Central memory CD4-positive, alpha-beta T cell (primary cell): ENCODE measurements at places on chromosomes 7 and 10.

GRCh38 chr10:4453950-4454349, 372.1 kb upstream of the AKR1E2 start:
- no peak for DNase-seq

GRCh38 chr10:87761892-87762291, 56.1 kb downstream of the ATAD1 start:
- DNase-seq: no peak

- DNase-seq: no peak
Measured at GRCh38 chr7:116447436-116447835, 52.1 kb upstream of the CAV2 start.

DNA sequence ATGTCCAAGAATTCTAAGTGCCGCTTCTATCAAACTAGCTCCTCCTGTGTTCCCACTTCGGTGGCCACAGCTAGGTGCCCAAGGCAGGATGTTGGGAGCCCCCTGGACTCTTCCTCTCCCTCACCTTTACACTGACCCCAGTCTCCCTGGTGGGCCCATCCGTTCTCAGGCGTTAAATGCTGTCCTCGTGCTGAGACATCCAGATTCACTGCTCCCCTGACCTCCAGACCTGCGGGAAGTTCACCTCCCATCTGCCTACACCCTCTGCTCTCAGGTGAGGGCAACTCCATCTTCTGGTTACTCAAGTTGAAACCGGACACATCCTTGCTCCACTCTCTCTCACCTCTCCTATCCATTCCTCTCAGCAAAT, 114.3 kb downstream of the ARHGAP22 start:
- no peak for DNase-seq

GRCh38 chr10:70579234-70580002, 23.1 kb downstream of the PRF1 start:
- DNase-seq: no peak

- DNase-seq: no peak
Measured at GRCh38 chr7:132368246-132368900, 207.9 kb downstream of the PLXNA4 start.

GRCh38 chr10:132332433-132332754, 401 bp downstream of the LRRC27 start:
- DNase-seq: no peak

DNA sequence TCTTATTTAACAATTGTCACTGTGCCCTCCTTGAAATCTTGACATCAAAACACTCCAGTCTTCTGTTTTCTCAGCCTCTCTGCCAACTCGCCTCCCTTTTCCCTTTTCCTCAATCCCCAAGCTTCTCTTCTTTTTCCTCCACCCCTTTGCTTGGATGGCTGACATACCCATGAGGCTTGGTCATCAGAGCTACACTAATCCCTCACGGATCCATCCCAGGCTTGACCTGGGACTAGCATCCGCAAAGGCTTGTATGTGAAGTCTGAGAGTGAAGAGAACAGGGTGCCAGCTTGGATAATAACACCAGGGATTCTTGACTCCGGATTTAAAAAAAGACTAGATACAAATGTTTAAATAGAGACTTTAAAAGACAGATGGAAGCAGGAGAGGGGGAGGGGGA, 428.8 kb upstream of the C7orf33 start:
- DNase-seq: no peak

DNA sequence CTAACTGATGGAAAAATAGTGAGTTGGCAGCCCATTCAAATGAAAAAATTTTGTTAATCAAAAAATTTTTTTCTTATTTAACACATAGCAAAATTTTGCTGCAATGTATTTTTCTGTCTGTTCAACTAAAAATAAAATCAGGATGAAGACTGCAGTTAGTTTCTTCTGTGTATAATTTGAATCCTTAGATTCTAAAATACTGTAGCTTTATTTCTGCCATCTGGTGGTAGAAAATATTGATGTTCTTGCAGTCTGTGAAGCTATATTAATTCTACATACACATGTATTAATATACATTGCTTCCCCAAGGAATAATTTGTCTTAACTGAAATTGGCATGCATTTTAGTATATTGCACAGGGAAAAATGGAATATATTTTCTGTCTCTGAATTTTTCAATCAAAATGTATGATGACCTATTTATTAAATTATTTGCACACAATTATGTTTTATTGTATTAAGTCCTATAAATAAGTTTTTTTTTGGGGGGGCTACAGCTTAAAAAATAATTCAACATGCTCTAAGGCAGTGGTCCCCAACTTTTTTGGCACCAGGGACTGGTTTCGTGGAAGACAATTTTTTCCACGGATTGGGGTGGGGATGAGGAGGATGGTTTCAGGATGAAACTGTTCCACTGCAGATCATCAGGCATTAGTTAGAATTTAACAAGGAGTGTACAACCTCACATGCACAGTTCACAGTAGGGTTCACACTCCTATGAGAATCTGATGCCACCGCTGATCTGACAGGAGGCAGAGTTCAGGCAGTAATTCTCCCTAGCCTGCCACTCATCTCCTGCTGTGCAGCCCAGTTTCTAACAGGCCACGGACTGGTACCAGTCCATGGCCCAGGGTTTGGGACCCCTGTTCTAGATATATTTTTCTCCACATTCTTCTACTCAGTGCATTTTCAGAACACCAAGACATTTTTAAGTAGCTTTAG, 119.4 kb downstream of the GNAT3 start:
- no peak for DNase-seq

GRCh38 chr7:139389774-139390173, 30.1 kb downstream of the LUC7L2 start:
- no peak for DNase-seq

- DNase-seq: no peak
Measured at GRCh38 chr10:125779403-125780327, 4.0 kb upstream of the MMP21 start.

DNA sequence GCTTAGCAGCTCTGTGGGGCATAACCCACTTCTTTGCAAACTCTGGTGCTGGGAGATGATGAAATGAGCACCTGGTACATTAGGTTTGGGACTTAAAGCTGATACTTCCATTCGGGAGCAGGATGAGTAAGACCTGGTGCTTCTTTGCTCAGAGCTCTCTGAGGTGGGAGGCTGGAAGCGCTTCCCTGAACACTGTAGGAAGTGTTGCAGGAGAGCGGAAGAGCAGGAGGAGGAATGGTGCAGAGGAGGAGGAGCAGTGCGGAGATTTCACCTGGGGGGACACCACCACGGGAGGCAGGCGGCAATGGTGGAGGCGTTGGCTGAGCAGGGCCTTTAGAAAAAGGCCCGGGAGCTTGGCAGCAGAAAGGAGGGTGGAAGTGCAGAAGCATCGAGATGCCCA, 142.5 kb downstream of the MGMT start:
- no peak for DNase-seq

- no peak for DNase-seq
Measured at GRCh38 chr10:108521827-108522492, 1357.5 kb upstream of the SORCS1 start.

DNA sequence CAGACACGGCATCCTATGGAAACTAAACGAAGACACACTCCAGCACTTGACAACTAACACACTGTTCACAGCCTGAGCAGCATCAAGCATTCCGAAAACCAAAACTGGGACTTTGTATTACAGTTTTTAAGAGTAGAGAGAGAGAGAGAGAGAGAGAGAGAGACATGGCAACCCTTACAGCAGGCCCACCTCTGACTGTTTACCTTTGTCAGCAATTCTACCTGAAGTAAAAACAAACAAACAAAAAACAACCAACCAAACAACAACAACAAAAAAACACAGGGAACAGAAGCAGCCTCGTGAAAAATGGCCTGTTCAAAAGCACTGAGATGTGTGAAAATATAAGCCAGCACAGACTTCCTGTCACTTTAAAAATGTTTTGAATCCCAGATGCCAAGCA, 118.0 kb downstream of the SPAG6 start:
- DNase-seq: no peak

- DNase-seq: no peak
Measured at GRCh38 chr10:113151190-113151666, 201.2 kb downstream of the TCF7L2 start.

DNA sequence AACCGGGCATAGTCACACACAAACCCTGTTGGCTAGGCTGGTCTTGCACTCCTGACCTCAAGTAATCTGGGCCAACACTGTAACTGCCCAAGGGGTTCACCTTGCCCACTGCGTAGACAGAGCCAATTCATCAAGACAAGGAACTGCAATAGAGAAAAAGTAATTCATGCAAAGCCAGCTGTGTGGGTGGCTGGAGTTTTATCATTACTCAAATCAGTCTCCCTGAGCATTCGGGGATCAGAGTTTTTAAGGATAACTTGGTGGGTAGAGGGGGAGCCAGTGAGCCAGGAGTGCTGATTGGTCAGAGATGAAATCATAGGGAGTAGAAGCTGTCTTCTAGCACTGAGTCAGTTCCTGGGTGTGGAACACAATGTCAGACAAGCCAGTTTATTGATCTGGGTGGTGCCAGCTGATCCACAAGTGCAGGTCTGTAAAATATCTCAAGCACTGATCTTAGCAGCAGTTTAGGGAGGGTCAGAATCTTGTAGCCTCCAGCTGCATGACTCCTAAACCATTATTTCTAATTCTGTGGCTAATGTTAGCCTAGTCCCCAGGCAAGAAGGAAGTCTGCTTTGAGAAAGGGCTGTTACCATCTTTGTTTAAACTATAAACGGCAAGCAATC, 15.6 kb upstream of the FXYD4 start:
- no peak for DNase-seq

- DNase-seq: no peak
Measured at GRCh38 chr7:129862682-129863081, 90.1 kb downstream of the UBE2H start.

- no peak for DNase-seq
Measured at GRCh38 chr10:117762819-117763172, 220.2 kb downstream of the EMX2 start.

- DNase-seq: peak; percentile 40
Measured at GRCh38 chr7:132451161-132451560, 125.1 kb downstream of the PLXNA4 start.

DNA sequence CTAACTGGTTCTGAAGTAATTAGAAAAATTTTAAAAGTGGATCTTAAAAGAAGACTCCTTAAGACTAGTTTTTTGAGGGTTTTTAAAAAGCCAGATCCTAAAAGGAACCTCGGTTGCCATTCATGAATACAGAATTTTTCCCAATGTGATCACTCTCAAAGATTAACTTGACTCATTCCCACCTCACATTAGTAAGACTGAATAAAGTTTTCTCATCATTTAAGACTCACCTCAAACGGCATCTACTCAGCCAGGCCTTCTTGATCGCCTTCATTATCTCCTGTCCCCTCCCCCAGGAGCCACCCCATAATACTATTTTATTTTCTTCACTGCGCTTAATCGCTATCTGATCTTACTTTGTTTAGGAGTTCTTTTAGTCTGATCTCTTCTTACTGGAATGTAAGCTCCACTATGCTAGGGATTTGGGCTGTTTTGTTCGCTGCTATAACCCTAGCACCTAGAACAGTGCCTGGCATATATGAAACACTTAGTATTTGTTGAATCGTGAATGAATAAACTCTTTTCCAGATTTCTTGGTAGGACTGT, 55.9 kb upstream of the PCGF5 start:
- DNase-seq: no peak

DNA sequence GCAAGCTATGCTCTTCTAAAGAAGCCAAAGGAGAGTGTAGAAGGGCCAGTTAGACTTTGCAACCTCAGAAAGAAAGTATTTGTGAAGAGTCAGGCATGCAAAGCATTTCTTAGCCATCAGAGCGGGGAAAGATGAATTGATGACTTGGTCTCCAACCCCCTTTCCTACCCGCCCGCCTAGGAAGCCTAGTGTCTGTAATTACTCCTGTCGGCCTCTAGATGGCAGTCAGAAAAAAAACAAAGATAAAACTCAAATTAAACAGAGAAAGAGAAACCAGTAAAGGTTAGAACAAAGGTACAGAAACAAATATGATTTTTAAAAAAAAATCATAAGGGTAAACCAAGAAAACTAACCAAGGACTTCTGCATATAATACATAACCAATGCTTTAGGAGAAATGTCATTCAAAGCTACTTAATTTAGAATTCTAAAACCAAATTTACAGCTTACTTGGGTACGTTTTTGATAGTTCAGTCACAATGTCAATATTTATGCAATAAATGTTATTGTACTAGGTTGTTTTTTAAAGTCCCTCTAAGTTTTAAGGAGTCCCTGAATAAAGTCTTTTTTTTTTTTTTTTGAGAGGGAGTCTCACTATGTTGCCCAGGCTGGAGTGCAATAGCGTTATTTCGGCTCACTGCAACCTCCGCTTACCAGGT, 97.6 kb downstream of the LYZL1 start:
- peak; percentile 15 for DNase-seq

DNA sequence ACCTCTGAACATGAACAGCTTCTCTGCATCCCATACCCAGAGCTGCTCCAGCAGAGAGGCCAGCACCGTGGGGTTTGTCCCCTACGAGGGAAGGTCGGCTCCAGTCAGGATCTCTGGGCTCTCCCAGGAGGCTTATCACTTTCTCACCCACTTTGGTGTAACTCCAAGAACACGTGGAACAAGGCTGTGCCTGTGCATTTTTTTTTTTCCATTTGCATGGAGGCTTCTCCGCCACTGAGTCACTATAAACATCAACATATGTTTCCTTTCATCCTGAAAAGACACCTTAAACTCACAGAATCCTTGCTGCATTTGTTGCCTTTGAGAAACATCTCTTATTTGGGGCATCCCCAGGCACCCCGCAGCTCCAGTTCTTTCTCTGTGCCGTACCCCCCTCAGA, 29.4 kb upstream of the ECHDC3 start:
- no peak for DNase-seq

- DNase-seq: no peak
Measured at GRCh38 chr7:117188376-117188775, 134.5 kb downstream of the WNT2 start.

DNA sequence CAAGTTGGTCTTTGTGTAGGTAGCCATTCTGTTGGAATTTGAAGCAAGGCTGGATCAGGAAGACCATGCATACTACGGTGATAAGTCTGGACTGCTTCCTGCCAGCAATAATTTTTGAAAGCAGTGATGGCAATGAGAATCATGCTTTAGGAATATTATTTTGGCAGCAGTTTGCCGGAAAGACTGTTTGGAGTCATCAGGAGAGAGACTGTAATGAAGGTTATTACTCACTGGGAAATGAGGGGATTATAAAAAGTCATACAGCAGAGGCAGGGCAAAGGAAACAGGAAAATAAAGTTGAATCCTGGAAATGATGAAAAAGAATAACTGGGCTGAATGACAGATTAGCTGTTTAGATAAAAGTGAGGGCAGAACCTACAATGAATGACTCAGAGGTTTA, 1136.8 kb upstream of the AUTS2 start:
- no peak for DNase-seq

GRCh38 chr10:25843551-25844170, 90.4 kb upstream of the MYO3A start:
- no peak for DNase-seq

GRCh38 chr7:543501-544337, 24.1 kb upstream of the PDGFA start:
- DNase-seq: no peak

- DNase-seq: no peak
Measured at GRCh38 chr7:33849004-33849403, 56.3 kb upstream of the BMPER start.
